ENCODE measurements at places on chromosomes 16 and 17.
A peak's percentile ranks its signal among the peaks of the same experiment; 100 is the strongest.

- no peak for DNase-seq
These were observed 6.2 kb downstream of the EFNB3 start for GRCh38 chr17:7711051-7711755.

- DNase-seq, result peak; percentile 82
These were observed at the start of gene ASPHD1 for GRCh38 chr16:29900102-29900887. TSS of gene ASPHD1 (plus strand) at chr16:29900488. CDS start at chr16:29900972, 484 bp downstream.

DNA sequence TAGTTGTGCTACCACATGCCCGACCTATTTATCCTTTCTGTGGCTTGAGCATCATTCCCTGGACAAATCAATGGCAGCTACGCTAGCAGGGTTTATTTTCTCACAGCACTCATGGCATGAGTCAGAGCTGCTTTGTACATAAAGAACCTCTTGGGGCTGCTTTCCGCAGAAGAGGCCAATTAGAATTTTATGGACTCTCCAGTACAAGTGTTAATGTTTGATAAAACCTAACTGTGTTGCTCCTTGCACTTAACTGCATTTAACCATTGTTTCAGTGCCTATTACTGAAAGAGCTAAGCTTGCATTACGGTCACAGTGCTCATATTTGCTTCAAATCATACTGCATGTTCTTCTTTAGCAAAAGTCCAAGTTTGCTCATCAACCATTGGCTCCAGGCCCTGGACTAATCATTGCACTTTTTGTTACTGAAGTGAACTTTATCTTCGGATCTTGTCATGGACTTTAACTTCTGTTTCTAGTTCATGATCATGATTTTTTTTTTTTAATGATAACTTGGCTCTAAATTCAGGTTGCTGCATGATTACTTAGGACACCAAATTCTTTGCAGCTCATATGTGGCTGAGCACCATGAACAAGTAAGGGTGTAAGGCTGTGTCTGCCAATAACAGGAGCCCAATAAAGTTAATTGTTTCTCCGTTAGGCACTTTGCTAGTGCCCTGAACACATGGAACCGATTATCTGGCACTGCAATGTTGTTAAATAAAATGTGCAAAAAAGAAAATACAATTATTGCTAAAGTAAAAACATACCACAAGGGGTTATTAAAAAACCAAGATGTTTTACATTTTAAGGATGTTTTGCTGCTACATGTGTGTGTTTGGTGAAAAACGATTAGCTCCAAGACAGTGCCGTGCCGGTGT is 492.2 kb downstream of the KCNJ2 start:
- no peak for DNase-seq

GRCh38 chr17:40104594-40105486 is 4.5 kb upstream of the NR1D1 start:
- no peak for DNase-seq

GRCh38 chr17:4998027-4998731 is 429 bp downstream of the KIF1C start:
- no peak for DNase-seq

Data from activated CD4-positive, alpha-beta T cell treated with anti-CD3 and anti-CD28 coated beads, Interleukin-2, amount 50 U/mL, for 48 hours (primary cell).